GM12864 (cell line): ENCODE measurements at places on chromosomes 2 and 18.
A peak's percentile ranks its signal among the peaks of the same experiment; 100 is the strongest.

GRCh38 chr2:197259470-197259999 is 51.0 kb downstream of the ANKRD44 start:
- no peak for DNase-seq

DNA sequence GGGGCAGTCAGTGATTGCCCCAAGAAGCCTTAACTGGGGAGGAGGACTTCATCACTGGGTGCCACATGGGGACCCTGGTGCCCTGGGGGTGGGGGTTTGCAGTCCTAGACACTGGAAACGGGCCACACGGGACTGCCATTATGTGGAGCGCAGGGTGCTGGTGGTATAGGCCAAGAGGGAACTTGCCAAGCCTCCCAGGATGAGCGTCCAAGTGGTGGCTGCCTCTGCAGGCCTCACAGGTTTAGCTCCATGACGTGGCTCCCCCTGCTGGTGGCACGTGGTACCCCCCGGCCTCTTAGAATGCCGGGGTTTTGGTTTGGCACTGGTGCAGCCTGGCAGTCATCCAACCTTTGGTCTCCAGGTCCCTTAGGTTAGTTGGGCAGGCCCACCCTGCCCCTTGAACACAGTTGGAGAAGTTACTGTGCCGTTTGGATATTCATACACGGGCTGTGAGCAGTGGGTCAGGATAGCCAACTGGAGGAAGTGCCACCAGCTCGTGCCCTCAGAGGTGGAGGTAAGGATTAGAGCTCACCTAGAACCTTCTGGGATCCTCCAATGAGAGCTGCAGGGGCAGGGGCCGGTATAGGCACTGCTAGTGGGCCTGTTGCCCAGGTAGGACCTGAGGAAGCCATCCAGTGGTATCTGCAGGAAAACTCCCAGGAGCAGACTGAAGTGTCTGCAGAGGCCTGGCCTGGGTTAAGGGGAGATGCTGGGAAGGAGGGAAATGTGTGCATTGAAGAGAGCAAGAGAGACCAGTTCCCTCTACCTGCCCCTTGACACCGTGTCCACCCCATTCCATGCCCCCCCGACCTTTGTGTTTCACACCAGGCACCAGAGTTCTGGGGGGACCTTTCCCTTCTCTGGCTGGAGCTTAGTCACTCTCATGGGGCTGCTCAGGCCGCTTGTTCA is 5.7 kb downstream of the PTMA start:
- peak; percentile 70 for DNase-seq

- DNase-seq: no peak
Observed at GRCh38 chr2:4272261-4272858, 569.0 kb downstream of the DCDC2C start.

- no peak for DNase-seq
Observed at GRCh38 chr2:48528431-48528830, 1.5 kb upstream of the STON1 start.

DNA sequence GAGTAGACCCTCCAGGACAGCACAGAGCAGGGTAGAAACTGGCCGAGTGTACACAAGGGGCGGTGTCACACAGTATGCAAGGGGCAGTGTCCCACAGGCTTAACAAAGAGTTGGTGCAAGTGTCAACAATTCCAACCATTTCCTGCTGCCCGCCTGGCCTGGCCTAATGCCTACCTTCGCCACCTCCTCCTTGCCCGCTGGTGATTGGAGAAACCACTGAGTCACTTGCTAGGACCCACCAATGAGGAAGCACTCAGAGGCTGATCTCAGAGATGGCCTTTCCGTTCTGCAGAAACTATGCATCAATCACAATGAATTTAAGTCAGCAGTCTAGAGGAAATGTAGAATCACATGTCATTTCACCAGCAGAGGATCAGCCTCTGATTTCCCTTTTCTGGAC is 263.3 kb upstream of the PKDCC start:
- DNase-seq: no peak

DNA sequence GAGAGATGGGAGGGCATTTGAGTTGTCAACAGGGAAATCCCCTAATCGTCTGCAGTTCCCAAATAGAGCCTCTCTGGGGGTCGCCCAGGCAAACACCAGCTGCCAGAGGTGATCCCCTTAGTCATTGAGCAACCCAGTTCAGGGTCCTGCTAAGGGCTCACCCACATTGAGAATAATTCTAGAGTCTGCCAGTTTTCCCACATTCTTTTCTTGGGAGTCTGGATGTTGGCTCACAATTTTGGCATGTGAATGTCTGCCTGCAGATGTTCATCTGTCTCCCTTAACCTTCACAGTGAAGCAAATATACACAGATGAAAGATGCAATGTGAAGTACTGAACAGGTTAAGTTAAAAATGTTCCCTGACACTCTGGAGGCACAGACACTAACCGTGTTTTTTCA is 11.4 kb upstream of the SMIM21 start:
- DNase-seq: no peak

- DNase-seq: no peak
Observed at GRCh38 chr2:28637066-28638047, 114.3 kb upstream of the PPP1CB start.

- DNase-seq: no peak
Observed at GRCh38 chr2:1598800-1599199, 145.5 kb downstream of the PXDN start.

GRCh38 chr2:150120326-150120955 is 367.0 kb downstream of the RND3 start:
- no peak for DNase-seq

DNA sequence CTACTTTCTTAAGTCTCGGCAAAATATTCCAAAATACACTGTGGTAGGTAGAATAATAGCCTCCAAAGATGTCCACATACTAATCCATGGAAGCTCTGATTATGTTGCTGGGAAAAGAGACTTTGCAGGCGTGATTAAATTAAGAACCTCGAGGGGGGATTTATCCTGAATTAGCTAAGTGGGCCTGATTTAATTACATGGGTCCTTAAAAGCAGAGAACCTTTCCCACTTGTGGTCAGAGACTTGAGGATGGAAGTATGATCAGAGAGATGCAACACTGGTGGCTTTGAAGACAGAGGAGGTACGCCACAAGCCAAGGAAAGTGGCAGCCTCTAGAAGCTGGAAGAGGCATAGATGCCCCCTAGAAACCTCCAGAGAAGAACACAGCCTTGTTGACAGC is 2.8 kb downstream of the DYM start:
- no peak for DNase-seq

DNA sequence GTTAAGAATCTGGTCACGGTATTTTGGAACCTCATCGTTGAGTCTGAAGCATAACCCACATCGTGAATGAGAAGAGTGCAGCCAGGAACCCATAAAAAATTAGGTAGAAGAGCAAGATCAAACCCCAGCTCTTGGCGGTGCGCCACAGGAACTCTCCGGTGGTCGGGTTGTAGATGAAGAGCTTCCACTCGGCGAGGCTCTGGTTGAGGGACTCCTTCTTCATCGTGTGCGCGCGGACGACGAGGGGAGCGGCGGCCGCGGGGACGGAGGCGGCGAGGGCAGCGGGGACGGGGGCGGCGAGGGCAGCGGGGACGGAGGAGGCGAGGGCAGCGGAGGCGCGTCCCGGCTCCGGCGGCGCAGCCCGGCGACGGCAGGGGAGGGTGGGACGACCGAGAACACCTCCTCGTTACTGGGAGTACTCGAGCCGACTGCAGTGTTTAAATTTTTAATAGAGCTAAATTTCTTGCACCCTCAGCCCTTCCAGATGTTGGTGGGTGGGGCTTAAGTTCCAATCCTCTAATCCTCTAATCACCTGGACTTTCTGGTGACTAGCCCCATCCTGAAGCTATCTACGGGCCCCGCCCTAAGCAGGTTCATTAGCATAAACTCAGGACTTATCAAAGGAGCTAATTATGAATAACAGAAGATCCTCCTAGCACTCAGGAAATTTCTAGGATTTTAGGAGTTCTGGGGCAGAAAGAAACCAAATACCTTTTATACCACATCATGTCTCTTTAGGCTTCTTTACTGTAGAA is 20.4 kb upstream of the PAPOLG start:
- DNase-seq: no peak

DNA sequence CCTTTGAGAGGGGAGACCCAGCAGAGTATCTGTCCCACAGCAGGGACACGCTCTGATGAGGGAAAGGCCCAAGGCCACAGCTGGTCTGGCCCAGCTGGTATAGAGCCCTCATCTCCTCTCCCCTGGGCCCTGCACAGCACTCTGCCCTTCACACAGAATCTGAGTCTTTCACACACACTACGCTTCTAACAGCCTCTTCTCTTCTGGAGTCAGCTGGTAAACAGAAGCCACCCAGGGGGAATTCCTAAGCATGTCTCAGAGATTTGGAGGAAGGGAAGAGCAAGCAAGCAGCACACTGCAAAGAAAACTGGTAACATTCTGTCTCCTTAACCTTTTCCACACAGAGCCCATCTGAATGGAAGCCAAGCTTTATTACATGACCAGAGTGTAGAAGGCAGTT is 121.1 kb upstream of the ACAA2 start:
- DNase-seq: no peak

DNA sequence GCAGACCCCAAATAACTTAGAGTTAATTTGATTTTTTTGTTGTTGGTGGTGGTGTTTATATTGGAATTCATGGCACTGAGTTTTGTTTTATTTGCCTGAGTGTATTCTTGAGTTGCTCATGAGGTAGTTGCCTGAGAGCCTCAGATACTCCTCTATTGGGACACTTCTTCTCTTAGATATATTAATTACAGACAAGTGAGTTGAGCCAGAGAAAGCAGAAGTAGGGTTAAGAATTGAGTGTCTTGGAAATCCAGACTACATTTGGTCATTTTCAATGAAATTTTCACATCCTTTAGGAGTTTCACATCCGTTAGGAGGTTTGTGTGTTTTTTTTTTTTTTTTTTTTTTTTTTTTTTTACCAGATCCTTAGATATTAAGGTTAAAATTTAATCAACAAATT is 29.0 kb downstream of the FMNL2 start:
- no peak for DNase-seq

GRCh38 chr2:230863442-230864121 is 1.2 kb upstream of the ITM2C start:
- no peak for DNase-seq

DNA sequence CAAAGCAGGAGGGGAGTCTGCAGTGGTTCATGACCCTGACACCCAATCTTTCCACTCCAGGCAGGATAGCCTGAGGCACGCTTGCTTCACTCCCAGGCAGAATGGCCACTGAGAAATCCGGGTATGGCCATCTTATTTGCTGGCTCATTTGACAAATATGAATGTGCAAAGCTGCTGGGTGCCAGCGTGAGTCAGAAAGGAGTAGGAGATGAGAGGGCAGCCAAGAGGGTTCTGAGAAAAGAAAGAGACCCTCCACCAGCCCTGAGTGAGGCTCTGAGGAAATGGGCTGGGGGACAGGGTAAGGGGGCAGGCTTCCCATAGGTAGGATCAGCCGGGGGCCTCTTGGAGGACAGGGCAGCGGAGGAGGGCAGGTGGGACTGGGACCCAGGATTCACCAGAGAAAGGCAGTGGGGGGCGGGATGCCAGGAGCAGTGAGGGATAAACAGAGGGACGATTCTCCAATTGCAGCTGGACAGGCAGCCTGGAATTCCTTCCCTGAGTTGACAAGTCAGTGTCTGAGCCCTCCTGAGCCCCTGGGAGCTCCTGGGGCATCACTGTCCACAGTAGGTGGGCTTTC is 15.2 kb downstream of the RAMP1 start:
- DNase-seq: no peak

DNA sequence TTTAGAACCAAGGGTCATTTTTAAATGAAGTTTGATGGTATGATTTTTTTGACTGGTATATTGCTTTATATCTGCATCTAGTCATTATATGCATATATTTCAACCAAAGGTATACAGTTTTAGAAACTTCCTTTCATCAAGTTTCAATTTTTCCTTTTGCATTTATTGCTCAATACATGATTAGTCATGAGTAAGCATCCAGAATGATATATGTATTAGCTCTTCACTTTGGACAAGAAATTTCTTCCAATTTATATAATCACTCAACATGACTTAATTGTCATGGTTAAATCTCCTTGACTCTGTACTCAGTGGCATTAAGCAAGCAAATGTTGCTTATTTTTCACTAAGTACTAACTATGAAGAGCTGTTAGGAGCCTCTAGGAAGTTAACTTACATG is 123.6 kb downstream of the PLCL1 start:
- DNase-seq: no peak

DNA sequence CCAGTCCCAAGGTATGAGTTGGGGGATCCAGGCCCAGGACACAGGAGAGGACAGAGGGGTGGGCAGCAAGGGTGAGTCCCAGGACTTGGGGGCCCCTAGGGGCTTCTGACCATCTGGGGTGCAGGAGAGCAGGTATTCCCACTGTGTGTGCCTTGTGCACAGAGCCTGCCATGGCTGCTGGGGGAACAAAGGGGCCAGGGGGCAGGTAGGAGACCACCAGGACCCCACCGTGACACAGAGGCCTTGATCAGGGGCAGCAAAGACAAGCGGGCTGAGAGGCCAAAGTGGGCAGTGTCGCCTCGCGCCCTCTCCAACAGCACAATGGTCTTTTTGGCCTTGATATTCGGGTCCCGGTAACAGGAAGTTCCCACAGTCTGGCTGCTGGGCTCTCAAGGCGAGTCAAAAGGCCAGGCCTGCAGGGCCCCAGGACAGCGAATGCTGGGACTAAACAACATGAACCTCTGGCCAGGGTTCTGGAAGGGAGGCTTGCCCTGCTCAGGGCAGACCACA is 12.3 kb upstream of the GPR17 start:
- no peak for DNase-seq

- no peak for DNase-seq
Observed at GRCh38 chr2:4085186-4085585, 381.8 kb downstream of the DCDC2C start.

DNA sequence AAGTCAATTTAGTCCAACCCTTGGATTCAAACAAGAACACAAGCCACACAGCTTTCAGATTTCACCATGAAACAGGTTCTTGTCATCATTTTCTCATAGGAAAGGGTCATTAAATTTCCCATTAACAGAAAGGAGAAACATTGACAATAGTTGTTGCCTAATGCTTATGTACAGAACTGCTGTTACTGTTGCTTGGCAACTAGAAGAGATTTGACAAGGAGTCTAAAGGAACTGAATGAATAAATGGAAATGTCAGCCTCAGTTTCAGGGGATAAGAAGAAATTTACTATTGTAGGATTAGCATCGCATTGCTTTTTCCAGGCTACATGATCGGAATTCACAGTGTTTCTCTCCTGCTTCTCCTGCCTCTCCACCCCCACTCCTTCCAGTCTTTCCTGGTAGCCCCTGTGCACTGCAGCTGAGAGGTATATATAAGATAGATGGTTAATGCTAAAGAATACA is 90.3 kb downstream of the SPATS2L start:
- DNase-seq: no peak

DNA sequence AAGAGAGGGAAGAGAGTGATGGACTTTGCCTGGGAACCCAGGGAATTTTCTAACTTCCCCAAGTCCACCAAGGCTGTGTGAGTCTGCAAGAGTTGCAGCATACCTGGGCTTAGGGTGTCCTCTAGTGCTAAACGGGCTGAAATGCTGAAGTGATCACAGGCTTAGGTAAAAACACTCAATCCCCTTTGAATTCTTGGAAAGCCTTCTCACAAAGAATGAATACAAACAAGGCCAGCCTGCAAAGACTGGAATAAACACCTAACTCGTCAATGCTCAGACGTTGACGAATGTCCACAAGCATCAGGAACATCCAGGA is 30.0 kb upstream of the BMP10 start:
- DNase-seq: no peak

- no peak for DNase-seq
Observed at GRCh38 chr2:43897492-43897891, 58.7 kb downstream of the ABCG8 start.

GRCh38 chr2:166106431-166107015 is 21.3 kb downstream of the SCN1A start:
- DNase-seq: no peak
